Lung (tissue), 17 donors: ENCODE measurements at places on chromosomes 3 and 15. TPM values are rescaled to one million over a fixed set of nuclear protein-coding genes. Genes with fewer than 3 reads are reported as not detected.

GRCh38 chr15:87942316-87942715 lies 314.2 kb downstream of the NTRK3 start:
- no peak for DNase-seq

EPHB3 gene
- total RNA-seq: 10.7 TPM

ARHGEF26 gene
- total RNA-seq: 34.8 TPM

DNA sequence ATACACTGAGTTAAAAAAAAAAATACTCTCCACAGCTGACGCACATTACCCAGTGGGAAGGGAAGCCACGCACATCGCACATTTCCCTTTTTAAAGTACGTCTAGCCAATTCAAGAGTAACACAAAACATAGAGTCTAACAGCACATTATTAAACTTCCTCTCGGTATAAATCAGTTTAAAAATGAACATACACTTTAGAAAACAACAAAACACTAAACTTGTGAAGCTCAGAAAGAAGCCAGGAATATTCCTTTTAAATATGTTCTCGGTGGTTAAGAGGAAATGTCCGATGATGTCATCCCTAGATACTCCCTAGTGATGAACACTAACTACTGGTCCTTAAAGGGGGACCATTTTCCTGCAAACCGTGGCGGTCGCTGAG lies 721 bp downstream of the MYEF2 start:
- no peak for DNase-seq

GRCh38 chr15:48565560-48566482 lies 79.7 kb downstream of the FBN1 start:
- DNase-seq: peak; percentile 74

DNA sequence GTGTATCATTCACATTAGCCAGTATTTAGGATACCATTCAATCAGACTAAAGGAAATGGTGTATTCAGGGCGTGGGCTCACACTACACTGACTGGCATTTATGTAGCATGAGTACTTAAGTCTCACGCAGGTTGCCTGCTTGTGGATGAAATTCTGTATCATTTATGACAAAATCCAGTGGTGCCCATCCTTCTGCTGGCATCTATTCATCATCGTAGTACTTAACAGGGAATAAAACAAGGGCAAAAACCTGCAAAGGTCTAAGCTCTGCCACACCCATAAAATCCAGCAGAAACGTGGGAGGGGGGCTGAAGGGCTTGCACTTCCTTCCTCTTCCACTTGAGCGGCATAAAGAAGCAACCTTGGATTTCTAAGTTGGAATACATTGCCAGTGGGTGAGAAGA lies 2.7 kb downstream of the GAP43 start:
- no peak for DNase-seq

CELSR3 gene
- 2.0 TPM for total RNA-seq

- DNase-seq: peak; percentile 78
Observed at GRCh38 chr15:38961931-38962330, 397.3 kb upstream of the RASGRP1 start.

WDR72 gene
- 0.97 TPM for total RNA-seq

- DNase-seq: no peak
Observed at GRCh38 chr3:41274944-41275668, 75.8 kb downstream of the CTNNB1 start.

SAMMSON gene
- 0.12 TPM for total RNA-seq

GRCh38 chr3:165805946-165806561 lies 31.2 kb downstream of the BCHE start:
- DNase-seq: peak; percentile 12

DNA sequence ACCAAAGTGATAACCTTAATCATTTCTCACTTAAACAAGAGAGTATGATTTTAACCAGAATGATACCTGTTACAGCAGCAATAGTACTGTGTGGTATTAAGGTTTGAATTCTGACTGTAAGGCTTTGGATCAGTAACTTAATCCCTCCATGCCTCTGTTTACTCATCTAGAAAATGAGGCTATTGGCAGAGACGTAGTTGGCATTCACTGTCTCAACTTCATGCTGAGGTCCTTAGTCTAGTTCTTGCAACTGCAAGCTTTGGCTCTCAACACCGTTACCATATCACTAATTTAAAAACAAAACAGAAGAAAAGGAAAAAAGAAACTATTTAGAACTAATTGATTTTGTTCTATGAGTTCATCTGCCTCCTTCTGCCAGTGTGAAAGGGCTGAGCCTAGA lies 875.4 kb downstream of the MCTP2 start:
- DNase-seq: no peak

DNA sequence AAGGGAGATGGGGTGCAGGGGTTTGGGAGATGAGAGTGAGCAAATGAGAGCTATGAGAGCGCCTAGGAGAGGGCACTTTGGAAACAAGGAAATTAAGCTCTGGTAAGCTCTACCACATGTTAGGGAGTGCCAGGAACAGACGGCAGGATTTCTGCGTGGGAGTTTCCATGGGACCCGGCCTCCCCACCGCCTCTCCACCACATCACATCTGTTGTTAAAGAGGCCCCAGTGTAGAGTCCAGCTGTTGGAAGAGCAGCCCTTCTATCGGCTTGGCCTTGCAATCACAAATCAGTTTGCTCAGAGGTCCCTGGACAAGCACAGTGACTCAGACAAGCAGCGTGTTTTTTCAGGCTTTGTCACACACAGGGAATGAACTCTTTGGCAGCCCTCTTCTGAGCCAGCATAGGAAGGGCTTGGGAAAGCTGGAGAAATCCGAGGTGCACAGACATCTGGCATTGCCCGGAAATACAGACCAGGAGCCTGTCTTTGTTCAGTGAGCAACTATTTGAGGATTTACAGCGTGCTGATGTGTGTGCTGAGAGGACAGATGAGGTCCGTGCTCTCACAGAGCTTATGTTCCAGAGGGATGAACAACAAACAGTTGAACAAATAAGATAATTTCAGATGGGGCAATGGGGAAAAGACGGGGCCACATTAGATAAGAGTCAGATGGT lies 370.6 kb upstream of the PROK2 start:
- peak; percentile 59 for DNase-seq
